ENCODE measurements at places on chromosomes 6 and 20.
A peak's percentile ranks its signal among the peaks of the same experiment; 100 is the strongest.

DNA sequence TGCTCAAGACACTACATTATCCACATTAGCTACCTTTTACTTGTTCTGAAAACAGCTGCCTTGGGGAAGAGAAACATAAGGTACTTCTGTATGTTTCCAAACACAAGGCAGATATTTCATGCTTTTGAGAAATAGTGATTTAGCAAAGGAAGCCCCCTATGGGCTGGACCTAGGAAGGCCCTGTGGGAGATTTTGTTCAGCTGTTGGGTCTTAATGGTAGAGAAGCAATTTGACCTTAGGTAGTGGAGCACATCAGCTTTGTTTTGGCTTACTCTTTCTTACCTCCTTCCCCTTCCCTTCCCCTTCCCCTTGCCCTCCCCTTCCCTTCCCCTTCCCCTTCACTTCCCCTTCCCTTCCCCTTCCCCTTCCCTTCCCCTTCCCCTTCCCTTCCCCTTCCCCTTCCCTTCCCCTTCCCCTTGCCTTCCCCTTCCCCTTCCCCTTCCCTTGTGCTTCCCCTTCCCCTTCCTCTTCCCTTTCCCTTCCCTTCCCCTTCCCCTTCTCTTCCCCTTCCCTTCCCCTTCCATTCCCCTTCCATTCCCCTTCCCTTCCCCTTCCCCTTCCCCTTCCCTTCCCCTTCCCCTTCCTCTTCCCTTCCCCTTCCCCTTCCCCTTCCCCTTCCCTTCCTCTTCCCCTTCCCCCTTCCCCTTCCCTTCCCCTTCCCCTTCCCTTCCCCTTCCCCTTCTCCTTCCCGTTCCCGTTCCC lies 84.6 kb downstream of the ANKS1A start:
- no peak for DNase-seq

DNA sequence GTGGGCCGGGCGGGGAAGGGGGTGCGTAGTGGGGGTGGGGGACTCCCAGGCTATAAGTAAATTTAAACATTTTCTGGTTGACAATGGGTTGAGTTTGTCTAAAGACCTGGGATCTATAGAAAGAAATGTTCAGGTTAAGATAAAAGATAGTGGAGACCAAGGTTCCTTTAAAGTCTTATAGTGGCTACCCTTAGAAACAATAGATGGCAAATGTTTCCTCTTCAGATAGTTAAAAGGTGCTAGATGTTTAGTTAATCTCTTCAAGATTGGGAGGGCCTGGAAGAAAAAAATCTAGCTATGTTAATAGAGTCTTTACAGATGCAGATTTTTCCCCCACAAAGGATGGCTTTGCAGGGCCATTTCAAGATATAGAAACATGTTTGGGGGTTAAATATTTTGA lies 446.4 kb upstream of the FKBP1C start:
- DNase-seq = no peak

GRCh38 chr6:35669451-35670045 lies 19.2 kb downstream of the FKBP5 start:
- DNase-seq = peak; percentile 83

DNA sequence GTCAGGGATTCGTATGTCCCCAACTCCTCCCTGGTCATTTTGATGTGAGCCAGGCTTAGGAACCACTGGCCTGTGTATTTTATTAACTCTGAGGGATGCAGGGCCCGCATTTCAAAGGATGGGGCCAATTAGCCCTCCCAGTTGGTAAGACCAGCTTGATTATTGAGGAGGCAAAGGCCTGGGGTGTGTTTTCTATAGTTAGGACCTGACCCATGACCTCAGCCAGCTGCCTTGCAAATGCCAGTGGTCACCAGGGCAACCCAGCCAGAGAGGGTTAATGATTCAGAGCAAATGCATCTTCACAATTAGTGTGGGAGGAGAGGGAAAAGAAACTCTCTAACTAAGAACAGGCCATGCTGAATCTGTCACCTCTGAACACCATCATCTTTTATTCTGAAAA lies 835.4 kb downstream of the MAFB start:
- peak; percentile 23 for DNase-seq

DNA sequence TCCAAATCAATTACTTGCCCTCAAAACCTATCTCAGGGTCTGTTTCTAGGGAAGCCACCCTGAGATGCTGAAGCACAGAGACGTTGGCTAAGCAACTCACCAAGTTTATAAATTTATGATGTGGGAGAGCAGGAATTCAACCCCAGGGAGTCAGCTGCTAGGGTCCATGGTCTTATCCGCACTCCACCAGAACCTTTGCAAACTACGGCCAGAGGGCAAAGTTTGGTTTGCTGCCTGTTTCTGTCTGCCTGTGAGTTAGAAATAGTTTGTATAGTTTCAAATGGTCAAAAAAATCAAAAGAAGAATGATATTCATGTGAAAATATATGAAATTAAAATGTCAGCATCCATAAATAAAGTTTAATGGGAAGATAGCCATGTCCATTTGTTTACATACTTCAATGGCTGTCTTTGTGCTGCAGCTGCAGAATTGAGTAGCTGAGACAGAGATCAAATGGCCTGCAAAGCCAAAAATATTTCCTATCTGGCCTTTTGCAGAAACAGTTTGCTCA lies 83.7 kb upstream of the ZFP64 start:
- no peak for DNase-seq

GRCh38 chr20:59816146-59816738 lies 117.2 kb downstream of the SYCP2 start:
- no peak for DNase-seq

- DNase-seq = no peak
Observed at GRCh38 chr6:118724211-118724610, 72.8 kb upstream of the CEP85L start.

DNA sequence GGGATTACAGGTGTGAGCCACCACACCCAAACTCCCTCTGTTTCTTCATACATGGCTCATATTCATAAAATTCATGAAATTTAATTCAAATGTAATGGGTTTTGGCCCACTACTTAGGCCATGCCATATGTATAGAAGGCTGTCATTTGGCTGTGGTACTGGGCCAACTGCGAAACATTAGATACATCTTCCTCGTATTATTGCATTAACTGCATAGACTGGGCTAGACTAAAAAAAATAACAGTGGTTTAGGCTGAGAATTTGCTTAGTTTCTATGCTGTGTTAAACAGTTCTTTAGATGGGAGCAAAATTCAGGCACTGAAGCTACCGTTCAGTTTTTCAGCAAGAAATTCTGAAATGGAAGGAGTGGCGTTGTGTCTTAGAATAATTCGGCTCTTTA lies 133.6 kb downstream of the DOK5 start:
- no peak for DNase-seq

GRCh38 chr6:54135665-54136369 lies 24.6 kb downstream of the MLIP start:
- DNase-seq = no peak

DNA sequence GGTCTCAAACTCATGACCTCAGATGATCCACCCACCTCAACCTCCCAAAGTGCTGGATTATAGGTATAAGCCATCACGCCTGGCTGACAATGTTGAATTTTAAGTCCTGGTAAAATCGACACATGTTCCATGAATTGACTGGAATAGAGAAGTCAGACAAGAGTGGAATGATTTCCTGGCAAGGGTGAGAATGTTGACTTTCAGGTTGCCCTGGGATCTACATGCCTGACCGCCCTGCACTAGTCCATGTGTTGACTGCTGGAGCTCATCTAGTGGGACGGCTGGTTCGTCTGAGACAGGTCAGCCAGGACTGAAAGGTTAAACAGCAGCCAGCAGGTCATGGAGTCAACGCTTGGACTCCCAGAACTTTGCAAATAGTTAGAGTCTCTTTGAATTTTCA lies 88.8 kb downstream of the SASH1 start:
- no peak for DNase-seq

- no peak for DNase-seq
Observed at GRCh38 chr6:25329161-25329817, 50.1 kb downstream of the CARMIL1 start.

GRCh38 chr20:23350904-23351838 lies 580 bp downstream of the NXT1 start:
- DNase-seq = peak; percentile 39

DNA sequence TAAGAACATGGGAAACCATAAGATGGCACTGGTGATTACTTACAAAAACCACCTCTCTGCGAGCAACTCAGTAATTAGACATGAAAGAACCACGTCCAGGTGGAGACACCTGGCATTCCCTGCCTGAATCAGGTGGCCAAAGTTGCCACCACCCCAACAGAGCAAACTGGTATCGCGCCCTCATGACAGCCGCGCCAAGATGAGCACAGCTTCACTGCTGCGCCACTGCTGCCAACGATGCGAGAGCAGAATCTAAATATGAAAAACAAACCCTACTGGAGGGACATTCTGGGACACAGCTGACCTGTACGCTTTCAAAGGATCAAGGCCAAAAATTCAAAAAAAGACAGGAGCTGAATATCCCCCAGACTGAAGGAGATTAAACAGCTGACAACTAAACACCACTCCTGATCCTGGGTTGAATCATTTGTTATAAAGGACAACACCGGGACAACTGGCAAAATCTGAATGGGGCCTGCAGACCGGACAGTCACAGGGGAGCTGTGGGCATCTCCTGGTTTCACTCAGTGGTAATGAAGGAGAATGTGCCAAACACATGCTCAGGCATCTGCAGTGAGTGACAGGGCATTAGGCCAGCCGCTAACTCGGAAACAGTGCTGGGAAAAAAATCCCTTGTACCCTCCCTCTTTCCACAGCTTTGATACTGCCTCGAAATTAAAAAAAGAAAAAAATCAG lies 17.4 kb downstream of the CST7 start:
- no peak for DNase-seq

DNA sequence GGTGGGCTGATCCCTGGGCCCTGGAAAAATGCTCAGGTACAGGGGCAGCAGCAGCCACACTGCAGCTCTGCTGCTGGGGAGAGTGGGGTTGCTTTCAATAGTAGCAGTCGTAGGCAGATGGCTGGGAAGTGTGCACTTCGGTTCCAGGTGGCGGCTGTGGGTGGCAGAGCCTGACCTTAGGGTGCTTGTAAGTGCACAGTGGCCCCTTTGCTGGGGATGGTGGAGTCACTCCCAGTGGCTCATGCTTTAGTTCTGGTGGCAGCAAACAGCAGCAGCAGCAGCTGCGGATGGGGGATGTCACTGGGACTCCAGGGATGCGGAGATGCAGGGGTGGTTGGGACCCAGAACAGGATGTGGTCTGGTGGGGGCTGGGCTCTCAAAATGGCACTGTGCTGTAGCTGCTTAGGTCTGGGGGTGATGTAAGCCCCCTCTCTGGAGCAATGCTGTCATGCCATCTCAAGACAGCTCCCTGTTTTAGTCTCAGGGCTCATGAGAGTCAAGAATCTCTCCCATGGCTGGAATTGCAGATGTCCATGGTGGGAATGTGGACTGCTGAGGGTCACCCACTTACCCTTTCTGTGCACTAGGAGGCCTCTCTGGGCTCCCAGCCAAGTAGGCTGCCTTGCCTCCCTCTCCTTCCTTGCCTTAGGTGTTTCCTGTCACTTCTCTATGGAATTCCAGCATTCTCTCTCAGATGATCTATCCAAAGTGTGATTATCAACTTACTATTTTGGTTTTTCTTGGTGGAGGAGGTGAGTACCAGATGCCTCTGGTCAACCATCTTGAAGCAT lies 146.7 kb upstream of the SLC22A23 start:
- DNase-seq = no peak

GRCh38 chr20:1171461-1172093 lies 13.2 kb downstream of the TMEM74B start:
- peak; percentile 9 for DNase-seq

DNA sequence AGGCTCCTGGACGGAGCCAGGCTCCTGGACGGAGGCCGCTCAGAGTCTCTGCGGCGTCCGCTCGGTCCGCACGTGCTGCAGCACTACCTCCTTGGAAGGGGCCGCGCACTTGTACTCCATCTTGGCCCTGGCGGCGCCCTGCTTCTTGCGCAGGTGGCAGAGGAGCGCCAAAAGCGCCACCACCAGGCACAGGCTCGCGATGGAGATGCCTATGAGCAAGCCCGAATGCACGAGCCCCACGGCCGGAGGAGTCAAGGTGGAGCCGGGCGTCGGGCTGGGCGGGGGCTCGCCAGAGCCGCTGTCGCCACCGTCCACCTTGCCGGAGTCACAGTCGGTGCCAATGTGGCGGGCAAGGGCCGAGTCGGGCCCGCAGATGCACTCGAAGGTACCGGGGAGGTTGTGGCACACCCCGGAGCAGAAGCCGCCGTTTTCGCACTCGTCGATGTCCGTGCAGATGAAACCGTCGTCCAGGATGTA lies 1.7 kb downstream of the THBD start:
- no peak for DNase-seq

- no peak for DNase-seq
Observed at GRCh38 chr6:146650799-146651481, 52.2 kb downstream of the ADGB start.

DNA sequence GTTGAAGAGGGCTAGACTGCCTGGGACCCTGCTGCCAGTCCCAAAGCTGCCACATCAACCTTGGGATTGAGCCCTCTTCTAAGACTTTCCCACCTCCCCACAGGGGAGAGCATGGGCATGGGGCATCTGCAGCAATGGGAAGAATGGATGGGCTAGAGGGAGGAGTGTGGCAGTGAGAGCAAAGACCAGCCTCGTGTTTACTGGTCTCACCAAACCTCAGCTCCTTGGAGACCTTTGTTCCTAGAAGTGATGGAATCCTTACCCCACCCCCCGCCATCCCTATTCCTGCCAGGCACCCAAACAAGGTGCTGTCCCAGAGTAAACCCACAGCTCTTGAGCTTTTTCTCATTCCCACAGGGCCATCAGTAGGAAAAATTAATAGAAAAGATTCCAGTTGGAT lies 20.0 kb upstream of the ARMC12 start:
- DNase-seq = no peak

- no peak for DNase-seq
Observed at GRCh38 chr6:133873538-133873937, 15.4 kb upstream of the TCF21 start.

GRCh38 chr6:26495281-26495680 lies 4.8 kb upstream of the BTN1A1 start:
- no peak for DNase-seq

DNA sequence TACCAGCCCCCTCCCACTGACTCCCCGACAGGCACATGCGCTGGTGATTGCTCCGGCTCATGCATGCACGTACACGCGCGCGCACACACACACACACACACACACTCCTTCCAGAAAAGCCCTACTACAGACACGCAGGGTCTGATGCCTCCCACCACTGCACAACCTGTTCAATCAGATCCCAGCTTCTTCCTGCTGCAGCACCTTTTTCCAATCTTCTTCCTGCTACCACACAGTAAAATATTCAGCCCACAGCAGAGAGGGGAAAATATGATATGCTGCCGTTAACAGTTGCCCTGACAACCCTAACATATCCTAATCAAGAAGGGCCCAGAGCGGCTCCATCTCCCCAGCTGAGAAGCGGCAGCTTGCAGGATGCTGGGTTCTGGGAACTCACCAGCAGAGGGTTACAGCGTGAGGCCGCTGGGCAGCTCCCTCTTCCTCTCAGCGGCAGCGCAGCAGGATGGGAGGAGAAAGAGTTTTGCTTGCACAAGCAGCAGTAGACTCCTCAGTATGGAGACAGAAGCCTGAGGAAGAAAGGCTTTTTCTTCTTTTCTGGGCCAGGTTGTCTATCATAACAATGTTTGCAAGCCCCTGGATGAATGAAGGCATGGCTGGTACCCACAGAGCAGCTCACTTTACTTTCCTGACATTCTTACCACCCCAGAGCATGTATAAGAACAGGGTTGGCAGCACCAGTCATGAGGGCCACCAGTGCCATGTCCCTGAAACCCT lies 23.9 kb downstream of the MAP7 start:
- DNase-seq = peak; percentile 67
